NCI-H1417 (cell line): ENCODE measurements at places on chromosomes 16 and 17.

GRCh38 chr17:81120149-81120484 is 45.2 kb upstream of the PVALEF start:
- no peak for DNase-seq

DNA sequence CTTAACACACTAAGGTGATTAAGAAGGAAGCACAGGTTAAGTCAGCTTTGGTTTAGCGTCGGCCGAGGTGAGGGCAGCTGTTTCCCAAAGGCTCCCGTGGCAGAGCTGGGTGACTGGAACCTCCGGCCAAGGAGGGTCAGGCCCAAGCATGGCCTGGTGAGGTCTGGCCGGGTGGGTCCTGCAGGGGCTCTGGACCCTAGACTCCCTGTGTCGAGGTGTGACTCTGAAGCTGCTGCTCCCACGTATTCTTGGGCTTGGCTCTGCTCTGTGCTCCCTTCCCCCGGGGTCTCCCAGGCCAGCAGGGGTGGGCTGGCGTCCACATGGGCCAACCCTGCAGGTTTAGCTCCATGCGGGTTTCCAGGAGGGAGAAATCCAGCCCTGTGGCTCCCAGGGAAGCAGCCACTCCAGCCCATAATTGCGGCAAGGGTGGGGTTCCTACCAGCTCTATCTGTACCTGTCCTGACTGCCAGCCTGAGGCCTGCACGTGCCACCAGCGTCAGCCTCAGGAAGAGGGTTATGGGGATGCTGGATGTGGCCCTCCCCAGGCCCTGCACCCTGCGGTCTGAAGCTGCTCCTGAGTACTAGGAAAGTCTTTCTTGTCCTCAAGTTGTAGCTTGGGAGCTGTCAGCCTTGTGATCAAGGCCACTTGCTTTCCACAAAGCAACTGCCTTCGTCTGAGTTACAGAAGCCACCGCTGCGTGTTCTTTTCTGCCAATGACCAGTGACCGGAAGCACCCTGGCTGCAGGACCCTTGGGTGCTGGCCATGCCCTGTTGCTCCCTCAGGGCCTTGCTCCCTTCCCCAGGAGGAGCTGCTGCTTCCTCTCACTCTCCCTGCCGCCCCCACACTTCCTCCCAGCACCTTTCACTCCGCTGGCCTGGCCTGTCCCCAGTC is 4.8 kb downstream of the CDK5R1 start:
- DNase-seq, result no peak

DNA sequence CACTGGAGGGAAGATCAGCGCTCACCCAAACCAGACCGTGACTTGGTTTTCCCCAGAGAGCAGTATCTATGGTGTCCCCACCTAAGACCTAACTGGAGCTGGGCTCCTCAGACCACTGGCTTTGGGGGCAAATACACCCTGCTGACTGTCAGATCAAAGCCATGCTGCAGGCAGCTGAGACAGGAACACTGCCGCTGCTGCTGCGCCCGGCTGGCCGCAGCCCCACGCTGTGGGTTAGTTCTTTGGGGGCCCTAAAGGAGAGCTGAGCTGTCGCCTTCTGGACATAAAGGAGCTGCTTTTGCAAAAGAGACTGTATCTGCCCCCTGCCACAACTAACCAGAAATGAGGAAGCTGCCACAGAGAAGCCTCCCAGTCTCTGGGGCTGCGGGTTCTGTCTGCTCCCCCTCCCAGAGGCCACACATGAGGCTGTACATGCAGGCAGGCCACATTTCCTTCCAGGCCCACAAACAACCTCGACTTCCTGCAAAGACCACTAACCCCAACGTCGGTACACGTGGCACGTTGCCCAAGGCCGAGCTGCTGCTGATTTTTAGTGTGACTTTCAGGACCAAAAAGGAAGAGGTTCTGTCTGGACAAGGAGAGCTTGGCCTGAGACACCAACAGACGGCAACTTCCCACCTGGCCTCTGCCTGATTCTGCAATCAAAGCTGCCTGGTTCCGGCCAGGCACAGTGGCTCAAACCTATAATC is 18.2 kb upstream of the ABR start:
- DNase-seq, result no peak

DNA sequence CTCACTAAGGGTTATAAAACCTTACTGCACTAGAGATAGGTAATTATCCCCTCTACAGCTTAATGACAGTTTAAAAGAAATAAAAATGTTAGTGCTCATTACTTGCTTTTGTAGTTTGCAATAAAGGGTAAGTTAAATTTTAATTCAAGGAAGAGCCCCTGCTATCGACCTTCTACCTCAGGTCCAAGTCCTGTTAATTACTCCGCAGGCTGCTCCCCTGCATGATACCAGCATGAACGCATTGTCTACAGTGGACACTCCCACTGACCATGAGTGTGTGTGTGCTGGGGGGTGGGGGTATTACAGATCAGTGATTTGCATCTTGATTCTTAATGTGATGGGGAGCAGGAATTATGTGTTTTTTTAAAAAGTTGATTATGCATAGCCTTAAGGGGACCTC is 103.1 kb downstream of the AATF start:
- no peak for DNase-seq

DNA sequence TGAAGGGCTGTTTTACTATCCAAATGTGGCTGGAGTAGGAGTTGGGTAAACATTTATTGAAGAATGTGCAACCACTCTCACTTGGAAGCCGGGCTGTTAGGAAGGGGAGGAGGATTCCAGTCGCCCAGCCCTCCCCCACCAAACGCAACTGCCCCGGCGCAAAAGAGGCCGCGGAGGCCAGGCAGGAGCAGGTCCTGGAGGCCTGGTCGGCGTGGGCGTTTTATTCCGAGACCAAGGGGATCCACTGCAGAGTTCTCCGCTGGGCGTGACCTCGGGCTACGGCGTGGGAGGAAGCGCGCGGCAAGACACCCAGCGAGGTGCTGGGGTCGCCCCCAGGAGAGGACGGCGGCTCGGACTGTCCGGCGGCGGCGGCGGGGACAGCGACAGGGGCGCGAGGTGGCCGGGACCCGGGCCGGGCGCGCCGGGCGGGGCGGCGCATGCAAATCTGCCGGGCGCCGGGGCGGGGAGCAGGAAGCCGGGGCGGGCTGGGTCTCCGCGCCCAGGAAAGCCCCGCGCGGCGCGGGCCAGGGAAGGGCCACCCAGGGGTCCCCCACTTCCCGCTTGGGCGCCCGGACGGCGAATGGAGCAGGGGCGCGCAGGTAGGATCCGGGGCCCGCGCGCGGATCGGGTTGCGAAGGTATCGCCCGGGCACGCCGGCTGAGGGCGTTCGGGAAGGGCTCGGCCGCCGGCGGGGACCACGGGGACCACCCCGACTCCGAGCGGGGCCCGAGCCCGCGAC is at the start of gene IL4R:
Gene IL4R (plus strand): TSS at position 553 of the 739 bp plus-strand sequence. CDS start 26,230 bp downstream, outside the sequence.
- DNase-seq, result no peak

- DNase-seq, result no peak
These were observed 53.5 kb downstream of the SOCS1 start for GRCh38 chr16:11202260-11203091.

- no peak for DNase-seq
These were observed 17.9 kb downstream of the GABARAPL2 start for GRCh38 chr16:75584108-75584507.

GRCh38 chr16:89361751-89362539 is 128.4 kb downstream of the ANKRD11 start:
- DNase-seq, result no peak

- no peak for DNase-seq
These were observed 300.2 kb upstream of the IRX5 start for GRCh38 chr16:54630284-54630967.

DNA sequence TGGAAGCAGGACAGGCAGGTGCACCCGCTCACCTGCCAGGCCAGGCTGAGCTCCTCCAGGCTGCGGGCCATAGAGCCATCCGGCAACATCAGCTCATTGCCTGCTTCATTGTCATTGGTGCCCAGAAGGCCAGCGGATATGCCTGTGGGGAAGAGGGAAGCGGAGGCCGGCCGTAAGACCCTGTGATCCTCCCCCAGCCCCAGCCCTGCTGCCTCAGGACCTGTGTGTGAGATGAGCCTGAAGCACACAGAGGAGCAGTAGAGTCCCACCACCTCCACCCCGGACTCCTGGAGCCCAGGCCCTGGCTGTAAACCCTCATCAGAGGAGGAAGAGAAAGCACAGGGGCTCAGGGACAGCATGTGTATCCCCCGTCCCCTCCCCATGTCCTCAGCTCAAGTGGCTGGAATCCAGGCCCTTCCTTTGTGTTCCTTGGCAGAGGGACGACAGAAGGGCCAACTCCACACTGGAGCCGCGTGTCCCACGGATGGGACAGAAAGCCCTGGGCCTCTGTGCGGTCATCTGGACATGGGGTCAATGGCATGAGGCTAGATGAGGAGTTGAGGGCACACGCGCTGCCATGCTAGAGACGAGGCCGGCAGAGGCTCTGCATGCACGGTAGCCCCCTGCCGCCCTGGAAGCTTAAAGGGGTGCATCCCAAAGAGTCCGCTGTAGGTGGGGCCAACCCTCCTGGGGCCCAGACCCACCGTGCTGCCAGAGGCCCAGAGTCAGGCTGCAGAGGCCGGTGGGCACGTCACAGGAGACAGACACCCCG is 39.1 kb downstream of the RMI2 start:
- no peak for DNase-seq

GRCh38 chr17:80834893-80835275 is 156.8 kb upstream of the CHMP6 start:
- DNase-seq, result no peak

DNA sequence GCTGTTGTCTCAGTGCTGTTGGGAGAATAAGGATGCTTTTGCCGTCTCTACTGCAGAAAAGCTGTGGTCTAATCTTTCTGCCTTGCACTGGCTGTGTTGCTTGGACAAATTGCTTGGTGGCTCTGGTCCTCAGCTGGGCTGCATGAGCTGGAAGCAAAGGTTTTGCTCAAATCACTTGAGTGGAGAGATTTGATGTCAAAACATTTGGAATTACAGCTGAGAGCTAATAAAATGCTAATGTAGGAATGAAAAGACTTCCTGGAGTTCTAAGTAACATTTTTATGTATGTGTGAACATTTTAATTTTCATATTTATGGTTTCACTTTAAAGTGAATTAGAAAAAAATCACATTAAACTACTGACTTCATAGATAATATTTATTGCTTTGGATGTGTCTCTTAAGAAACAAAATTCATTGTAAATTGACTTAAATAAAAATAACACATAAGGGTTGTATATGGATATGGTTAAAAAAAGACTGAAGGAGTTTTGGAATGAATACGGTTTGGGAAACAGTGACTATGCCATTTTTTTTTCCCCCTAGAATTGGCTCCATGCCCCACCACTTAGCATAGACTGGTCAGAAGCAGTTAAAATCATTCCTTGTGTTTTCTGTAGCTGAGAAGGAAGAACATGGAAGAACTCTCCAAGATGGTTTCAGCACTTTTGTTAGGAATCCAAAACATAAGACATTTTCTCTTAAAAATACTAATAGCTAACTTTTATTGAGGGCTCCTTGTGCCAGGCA is 39.2 kb upstream of the FAM20A start:
- DNase-seq, result no peak

DNA sequence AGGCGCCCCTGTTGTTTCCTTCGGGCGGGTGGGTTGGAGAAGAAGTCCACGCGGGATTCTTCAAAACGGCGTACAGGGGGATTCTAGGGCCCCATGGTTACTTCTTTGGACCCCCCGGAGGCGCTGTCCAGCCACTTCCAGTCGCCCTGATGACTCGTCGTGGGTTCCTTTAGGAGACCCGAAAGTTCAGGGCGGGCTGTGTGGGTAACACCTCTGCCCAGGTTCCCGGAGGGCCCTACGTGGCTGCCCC is 716 bp upstream of the HIC1 start:
- DNase-seq, result no peak

GRCh38 chr16:50685462-50686063 is 4.5 kb upstream of the SNX20 start:
- no peak for DNase-seq

- no peak for DNase-seq
These were observed 571.7 kb upstream of the GOT2 start for GRCh38 chr16:59305850-59306249.

DNA sequence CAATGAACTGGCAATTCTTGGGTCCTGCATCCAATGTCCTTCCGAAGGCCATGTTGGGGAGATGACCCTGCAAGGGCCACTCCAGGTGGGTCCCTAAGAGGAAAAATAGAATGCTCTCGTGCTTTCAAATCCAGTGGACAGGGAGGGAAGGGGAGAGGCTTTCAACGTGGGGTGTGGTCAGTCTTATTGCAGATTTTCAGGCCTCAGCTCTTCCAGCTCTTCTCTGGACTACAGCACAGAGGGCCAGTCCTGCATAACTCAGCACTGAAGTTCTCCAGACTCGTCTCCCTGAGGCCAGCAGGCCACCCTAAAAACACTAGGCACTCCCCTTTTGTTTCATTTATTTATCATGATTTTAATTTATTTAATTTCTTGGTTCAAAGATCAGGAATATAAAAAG is 43.1 kb downstream of the SRL start:
- no peak for DNase-seq

- DNase-seq, result no peak
These were observed 8.6 kb upstream of the DUSP14 start for GRCh38 chr17:37481001-37481665.

GRCh38 chr17:74387365-74388218 is 20.3 kb downstream of the GPR142 start:
- no peak for DNase-seq

- DNase-seq, result peak; percentile 37
These were observed at the start of gene ARHGAP27 for GRCh38 chr17:45432405-45433158. TSS of gene ARHGAP27 (minus strand) at chr17:45432870. CDS start at chr17:45430279, 2,591 bp downstream.

DNA sequence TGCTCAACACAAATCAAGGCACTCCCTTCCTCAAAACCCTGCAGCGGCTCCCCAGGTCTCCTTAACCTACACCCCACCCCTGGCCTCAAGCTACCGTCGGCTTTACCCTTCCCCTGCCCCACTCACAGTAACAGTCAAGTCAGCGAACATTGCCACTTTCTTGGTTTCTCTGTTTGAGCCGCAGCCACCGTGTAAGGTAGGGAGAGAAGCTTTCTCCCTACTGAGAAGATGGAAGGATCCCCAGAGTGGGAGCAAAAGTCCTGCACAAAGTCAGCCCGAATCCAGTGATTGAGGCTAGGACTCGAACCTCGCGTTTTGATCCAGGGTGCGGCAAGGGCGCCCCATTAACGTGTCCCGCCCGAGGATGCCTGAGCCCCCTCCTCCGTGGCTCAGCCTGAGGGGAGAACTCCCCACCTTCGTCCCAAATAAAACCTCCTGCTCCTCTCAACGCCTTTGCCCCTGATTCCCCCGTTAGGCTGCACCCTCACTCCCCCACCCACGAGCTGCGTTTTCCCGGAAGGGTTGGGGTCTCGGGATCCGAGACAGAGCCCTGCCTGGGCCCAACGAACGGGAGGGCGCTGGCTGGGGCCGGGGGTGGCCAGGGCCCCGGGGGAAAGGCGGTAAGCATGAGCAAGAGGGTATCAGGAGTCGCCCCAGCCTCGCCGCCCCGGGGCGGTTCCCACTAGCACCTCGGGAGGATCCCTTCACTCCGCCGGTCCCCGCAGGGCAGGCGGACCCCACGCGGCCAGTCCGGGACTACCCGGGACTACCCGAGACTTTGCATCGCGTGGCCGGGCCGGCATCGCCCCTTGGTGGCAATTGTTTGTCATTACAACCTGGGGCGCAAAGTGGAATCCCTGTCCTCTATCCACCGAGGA is 9.9 kb upstream of the NAGS start:
- peak; percentile 74 for DNase-seq

DNA sequence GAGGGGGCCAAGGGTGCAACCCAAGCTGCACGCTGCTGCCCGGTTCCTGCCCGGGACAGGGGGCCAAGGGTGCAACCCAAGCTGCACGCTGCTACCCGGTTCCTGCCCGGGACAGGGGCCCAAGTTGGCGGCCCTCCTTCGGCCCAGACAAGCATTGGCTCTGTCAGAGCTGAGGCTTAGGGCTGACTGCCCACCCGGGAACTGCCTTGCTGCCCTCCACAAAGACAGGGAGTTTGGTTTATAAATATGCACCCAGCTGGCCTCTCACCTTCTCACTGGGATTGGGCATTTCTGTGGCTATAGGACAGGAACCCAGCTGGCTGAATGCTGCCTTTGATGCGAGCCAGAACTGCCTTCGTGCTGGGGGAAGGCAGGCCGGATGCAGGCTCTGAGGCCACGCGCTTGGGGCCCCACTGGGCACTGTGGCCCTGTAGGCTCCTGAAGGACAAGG is 105.7 kb downstream of the IRX5 start:
- DNase-seq, result no peak
